ENCODE measurements at places on chromosomes 11 and 22.

- DNase-seq, result no peak
Observed at GRCh38 chr11:3111466-3111865, 53.6 kb downstream of the OSBPL5 start.

- DNase-seq, result no peak
Observed at GRCh38 chr11:6356503-6357055, 33.7 kb upstream of the SMPD1 start.

DNA sequence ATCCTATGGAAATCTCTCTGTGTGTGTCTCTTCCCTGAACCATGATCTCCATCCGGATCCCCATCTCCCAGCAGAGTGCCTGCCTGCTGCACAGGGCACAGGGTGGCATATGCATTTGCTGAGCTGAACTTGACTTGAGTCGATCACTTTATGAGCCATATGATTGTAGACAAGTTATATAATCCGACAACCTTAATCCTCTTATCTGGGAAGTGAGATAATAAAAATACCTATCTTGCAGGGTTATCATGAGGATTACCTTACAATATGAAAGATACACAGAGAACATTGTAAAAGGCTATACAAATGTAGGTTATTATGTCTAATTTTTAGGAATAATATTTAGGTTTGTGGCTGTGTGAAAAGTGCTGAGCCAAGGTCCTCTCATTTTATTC lies 124.5 kb downstream of the ST3GAL4 start:
- DNase-seq, result no peak

GRCh38 chr11:109302591-109303334 lies 119.2 kb upstream of the C11orf87 start:
- DNase-seq, result no peak

- DNase-seq, result no peak
Observed at GRCh38 chr22:48841881-48842582, 985.6 kb downstream of the BRD1 start.

GRCh38 chr22:42410708-42411107 lies 21.5 kb downstream of the NFAM1 start:
- DNase-seq, result no peak

DNA sequence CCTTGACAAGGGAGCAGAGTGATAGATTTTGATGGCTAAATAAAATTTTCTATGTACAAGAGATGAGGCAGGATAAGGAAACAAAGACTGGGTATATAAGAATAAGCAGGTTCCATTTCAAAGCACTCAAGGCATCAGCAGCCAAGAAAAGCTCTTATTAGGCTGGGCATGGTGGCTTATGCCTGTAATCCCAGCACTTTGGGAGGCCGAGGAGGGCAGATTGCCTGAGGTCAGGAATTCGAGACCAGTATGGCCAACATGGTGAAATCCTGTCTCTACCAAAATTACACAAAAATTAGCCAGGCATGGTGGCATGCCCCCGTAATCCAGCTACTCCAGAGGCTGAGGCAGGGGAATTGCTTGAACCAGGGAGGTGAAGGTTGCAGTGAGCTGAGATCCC lies 563.4 kb upstream of the CCDC179 start:
- no peak for DNase-seq

DNA sequence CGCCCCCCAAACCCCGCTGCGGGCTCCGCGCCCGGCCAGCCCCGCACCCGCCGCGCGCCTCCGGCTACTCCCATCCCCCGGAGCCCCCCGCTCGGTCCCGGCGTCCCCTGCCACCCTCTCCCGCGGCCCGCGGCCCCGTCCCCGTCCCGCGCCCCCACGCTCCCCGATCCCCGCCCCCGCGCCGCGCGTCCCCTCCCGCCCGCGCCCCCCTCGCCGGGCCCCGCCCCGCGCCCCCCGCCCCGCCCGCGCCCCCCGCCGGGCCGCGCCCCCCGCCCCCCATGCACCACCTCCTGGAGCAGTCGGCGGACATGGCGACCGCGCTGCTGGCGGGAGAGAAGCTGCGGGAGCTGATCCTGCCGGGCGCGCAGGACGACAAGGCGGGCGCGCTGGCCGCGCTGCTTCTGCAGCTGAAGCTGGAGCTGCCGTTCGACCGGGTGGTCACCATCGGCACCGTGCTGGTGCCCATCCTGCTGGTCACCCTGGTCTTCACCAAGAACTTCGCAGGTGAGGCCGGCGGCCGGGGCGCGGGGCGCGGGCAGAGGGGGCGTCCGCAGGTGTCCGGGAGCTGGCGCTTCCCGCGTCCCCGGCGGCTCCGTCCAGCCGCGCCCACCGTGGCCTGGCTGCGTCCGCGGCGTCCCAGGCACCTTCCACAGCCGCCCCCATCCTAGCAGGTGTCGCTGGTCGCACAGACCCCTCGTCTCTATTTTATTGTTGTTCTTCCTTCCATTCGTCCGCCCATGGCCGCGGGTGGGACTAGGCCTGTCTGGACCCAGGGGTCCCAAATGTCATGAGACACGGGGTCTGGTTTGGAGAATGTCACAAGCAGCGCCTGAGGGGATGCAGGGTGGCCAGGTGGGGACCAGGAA lies at the start of gene PANX2:
PANX2 (plus strand) TSS at position 279 of the 866 bp plus-strand sequence; CDS start at position 279, 0 bp downstream.
- DNase-seq, result no peak

DNA sequence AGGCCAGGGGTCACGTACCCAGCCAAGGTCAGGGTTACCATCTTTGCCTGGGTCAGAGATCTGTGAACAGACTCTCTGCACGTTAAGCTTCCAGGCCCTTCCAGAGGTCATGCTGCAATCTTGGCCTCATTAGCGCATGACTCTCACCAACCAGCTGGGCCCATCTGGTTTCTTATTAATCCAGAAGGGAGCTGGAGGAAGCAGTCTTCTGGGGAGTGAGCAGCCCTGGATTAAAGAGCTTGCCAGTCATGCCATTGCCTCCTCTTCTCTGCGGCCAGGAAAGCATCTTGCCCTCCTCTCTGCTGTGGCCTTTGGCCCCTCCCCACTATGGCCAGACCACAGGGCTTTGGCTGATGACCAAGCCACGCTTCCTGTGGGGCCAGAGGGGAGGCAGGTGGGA lies 57.4 kb downstream of the CHST1 start:
- DNase-seq, result no peak

DNA sequence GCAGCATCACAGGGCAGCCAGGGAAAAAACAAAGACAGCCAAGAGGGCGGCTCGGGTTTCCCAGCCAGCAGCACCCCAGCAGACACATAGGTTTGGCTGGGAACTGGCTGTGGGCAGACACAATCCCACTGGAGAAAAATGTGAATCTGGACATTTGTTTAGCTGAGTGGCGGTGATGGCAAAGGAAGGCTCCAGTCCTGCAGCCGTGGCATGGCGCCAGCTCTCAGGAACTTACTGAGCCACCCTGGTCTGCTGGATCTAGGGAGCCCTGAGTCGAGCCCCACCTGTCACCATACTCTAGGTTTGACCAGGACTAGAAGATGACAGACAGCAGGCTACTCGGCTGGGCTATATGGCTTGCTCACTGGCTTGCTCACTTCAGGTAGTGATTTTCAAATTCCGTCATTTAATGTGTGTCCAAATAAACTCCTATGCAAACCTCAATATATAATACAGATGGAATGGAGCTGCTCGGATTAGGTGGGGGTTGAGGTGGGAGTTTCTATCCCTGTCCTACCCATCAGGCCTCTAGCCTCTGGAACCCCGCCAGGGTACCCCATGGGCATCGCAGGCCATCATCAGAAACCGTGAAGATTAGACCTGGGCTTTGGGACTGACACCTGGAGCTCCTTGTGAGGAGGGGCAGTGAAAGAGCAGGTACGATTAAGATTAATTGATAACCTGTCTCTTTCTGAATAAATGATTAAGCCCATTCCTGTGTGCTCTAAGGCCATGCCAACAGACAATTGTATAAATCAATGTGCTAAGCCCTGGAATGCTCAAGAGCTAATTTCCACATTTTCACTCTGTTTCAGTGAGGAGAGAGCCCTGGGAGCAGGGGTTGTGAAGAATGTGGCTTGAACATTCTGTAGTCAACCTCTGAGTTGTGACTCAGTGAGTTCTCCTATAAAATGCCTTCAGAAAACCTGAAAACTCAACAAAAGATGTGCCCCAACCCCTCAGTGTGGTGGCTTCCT lies 42.5 kb downstream of the GALNT18 start:
- DNase-seq, result no peak

GRCh38 chr11:34585735-34586487 lies 35.0 kb upstream of the EHF start:
- DNase-seq, result no peak

DNA sequence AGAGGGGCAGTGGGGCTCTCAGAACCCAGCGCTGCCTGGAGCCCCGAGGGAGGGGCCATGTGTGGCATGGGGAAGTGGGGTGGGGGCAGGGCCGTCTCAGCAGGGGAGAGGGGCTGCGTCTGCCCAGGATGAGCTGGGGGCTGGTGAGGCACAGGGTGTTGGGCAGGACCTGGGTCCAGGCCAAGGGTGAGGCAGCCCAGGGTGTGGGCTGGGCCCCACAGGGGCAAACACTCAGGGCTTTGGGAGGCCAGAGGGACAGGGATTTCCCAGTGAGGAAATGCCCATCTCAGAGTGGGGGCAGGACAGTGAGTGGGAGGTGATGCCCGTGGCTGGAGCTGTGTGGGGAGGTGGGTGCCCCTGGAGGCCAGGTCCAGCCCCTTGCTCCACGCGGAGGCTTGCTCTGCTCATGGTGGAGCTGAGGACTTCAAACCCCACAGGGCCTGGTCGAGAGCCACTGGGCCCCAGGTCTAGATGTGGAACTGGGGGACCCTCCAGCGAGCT lies 5.4 kb downstream of the PLXNB2 start:
- DNase-seq, result no peak

GRCh38 chr22:46963672-46964545 lies 201.5 kb downstream of the TBC1D22A start:
- no peak for DNase-seq

- DNase-seq, result peak; percentile 97
Observed at GRCh38 chr22:21629255-21630149, at the start of gene YDJC. Gene YDJC (minus strand): TSS chr22:21630022. CDS start chr22:21630014, 8 bp downstream.

GRCh38 chr11:75537740-75538139 lies 12.0 kb upstream of the GDPD5 start:
- DNase-seq, result no peak

GRCh38 chr11:125348674-125349309 lies 147.3 kb downstream of the FEZ1 start:
- peak; percentile 54 for DNase-seq

GRCh38 chr22:27164781-27165503 lies 507.6 kb downstream of the MIAT start:
- no peak for DNase-seq

DNA sequence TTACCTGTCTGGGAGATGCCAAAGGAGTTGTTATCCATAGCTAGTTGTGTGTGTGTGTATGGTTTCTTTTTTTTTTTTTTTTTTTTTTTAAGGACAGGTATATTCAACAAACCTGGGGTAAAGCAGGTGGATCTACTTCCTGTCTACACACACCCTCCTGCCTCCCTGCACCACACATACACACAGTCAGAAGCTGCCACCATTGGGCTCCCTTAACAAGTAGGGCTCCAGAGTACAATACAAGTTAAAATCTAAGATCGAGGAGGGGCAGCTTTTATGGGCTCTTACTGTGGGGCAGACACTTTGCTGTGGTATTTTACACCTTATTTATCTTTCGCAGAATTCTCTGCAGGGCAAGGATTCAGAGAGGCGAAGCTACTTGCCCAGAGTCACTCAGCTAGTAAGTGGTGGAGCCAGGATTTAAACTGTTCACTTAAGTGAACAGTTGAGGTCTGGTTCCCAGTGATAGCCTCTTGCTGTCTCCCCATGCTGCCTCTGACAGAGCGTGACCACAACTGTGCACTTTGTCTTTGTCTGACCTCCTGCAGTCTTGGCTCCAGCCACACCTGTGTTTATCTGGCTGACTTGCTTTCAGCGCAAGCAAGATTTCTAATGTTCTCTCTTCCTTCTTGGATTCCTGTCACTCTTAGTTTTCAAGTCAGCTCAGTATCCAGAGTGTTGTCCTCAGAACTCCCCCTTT lies 135.0 kb downstream of the CSNK2A3 start:
- DNase-seq, result no peak

- no peak for DNase-seq
Observed at GRCh38 chr11:39078465-39078864, 2381.0 kb downstream of the LRRC4C start.

DNA sequence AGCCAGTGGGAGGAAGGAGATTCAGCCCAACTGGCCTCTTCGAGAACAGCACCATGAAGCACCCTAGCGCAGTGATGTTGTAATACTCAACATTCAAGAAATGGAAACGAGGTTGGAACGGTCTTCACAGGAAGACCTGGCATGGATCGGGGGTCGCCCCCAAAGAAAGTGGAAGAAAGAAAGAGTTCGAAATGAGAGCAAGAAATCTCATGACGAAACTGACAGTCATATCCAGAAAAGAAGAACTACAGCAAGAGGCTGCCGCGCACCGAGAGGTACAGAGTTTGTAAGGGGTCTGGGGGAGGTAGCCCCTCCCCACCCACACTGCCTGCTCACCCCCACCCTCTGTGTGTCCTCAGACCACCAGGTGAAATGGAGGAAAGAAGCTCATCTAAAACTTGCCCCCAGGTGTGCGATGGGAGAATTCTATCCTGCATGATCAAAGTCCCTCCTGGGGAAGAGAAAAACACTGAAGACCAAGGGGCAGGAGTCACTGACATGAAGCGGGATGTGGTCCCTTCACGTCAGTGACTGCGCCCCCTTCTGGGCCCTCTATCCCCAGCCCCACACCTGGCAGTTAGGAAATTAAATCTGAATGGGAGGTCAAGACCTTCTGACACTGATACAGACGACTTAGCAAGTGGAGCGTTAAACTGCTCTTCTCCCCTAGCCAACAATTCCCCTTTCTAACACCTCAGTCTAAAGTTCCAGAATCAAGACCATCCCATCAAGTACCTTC lies 52.9 kb upstream of the SPATA19 start:
- DNase-seq, result no peak

DNA sequence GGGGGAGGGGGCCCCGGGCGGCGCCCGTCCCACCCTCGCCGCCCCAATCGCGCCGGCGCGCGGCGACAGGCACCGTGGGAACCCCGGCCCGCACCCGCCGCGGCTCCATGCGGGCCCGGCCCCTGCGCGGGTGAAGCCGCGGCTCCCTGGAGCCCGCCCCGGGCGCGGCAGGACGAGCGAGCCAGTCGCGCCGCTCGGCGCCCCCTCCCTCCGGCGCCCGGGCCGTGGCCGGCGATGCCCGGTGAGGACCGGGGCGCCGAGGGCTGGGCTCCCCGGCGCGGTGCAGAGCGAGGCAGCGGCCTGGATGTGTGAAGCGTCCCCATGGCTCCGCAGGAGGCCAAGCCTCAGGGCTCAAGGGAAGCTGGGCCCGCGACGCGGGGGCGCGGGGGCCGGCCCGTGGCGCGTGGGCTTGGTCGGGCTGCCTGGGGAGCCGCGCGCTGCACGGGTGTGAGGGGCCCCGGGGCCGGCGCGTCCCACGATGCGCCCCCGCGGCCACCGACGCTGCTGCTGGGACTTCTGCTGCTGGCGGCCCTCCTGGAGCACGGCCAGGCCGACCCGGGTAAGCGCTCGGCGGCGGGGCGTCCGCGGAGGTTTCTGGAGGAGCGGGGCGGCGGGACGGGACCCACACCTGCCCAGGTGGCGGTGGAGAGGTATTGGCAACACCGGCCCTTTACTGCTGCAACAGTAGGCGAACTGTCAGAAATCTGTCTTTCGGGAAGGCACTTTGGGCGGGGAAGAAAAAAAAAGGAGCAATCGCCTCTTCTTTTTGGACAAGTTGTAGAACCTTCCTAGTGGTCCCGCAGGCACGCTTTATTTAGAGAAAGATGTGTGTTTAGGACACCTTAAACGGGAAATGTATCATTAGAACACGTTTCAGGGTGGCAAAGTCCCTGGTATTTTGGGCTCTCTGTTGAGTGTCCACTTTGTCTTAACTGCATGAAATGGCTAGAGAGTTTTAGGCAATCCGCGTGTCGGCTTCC lies 119.4 kb downstream of the HIPK3 start:
- no peak for DNase-seq

GRCh38 chr11:32118025-32118974 lies 27.4 kb downstream of the RCN1 start:
- DNase-seq, result no peak

All from natural killer cell (primary cell).